ENCODE measurements at places on chromosomes 16 and 17.

DNA sequence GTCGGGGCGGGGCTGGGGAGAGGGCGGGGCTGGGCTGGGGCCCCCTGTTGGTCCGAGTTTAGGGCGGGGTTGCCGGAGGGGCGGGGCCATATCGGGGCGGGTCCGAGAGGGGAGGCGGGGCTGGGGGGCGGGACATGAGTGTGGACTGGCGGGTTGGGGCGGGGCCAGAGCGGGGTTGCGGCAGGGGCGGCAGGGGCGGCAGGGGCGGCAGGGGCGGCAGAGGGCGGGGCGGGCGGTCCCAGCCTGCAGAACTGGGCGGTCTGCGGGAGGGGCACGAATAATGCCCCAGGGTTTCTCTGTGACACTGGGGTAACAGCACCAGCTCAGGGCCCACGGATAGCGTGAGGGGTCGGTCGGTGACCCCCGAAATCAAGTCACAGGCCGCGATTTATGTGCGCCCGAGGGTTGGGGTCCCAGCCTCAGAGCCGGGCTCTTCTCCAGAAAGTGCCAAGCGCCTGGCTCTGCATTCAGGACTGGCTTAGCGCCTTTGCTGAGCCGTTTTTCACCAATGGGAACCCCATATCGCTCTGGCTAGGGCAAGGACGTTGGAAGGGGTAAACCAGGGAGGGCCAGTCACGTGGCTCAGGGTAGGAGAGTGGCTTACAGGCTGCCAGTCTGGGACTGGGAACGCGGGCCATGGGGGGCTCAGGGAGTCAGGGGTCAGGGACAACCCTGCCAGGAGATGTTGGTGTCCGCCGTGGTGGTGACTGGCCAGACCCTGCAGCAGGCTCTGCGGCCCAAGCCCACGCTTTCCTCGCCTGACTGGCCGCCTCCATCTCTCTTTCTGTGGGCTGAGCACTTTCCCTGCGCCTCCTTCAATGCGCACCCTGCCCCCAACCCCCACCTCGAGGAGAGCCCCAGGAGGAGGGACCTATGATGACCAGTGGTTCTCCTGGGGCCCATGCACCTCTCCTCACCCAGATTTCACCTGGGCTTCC lies 1.2 kb upstream of the METTL26 start:
- peak; percentile 74 for DNase-seq

GRCh38 chr17:73496232-73496631 lies 148.0 kb downstream of the SDK2 start:
- no peak for DNase-seq

DNA sequence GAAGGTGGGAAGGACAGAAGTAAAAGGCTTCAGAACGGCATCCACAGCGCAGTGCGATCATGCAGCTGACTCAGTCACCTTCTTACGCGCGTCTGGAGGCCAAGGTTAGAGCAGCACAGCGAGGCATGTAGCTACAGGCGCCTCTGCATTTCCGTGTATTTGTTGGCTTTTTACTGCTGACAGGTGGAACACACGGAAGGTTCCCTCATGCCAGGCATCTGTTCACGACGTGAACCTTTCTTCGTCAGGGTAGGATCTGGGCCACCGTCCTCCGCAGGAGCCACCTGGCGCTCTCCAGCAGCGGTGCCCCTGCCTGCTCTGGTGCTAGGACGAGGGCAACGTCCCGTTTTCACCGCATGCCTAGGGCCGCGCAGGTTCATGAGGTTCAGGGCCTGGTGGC lies 15.3 kb downstream of the TMEM204 start:
- no peak for DNase-seq

- DNase-seq: no peak
Measured at GRCh38 chr17:81153340-81153803, 11.9 kb upstream of the PVALEF start.

Data from stimulated activated CD8-positive, alpha-beta memory T cell treated with anti-CD3 and anti-CD28 coated beads, Interleukin-2, amount 100 ng/mL, for 1 hour (primary cell).